SW 1271 (cell line): ENCODE measurements at places on chromosomes 4 and X.

DNA sequence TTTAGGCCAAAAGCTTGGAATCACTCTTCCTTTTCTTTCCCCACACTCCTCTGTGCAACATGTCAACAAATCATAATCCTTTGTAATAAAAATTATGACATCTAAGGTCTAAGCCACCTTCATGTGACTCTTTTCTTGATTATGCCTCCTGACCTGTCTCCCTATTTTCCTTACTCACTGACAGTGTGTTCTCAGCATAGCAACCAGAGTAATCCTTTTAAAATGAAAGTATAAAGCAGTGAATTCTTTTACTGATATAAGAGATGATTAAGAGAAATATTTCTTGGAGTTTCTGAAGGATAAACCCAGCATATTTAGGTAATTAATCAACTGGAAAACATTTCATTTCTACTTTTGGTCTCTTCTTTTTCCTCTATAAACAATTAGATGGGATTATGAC, 44.7 kb downstream of the USO1 start:
- DNase-seq: no peak

DNA sequence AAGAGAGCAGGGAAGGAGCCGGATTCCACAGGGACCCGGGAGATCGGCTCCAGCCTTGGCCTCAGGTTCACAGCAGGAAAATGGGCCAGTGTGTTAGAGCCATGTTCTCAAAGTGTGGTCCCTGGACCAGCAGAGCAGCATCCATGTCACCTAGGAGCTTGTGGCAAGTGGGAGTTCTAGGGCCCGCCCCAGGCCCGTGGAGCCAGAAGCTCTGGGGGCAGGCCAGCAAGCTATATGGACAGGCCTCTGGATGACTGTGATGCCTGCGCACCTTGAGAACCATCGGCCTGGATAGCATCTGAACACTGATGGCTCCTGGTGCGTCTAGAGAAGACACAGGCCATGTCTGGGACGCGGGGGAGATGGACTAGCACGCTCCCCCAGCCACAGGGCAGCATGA, 33.7 kb downstream of the SH3TC1 start:
- no peak for DNase-seq

DNA sequence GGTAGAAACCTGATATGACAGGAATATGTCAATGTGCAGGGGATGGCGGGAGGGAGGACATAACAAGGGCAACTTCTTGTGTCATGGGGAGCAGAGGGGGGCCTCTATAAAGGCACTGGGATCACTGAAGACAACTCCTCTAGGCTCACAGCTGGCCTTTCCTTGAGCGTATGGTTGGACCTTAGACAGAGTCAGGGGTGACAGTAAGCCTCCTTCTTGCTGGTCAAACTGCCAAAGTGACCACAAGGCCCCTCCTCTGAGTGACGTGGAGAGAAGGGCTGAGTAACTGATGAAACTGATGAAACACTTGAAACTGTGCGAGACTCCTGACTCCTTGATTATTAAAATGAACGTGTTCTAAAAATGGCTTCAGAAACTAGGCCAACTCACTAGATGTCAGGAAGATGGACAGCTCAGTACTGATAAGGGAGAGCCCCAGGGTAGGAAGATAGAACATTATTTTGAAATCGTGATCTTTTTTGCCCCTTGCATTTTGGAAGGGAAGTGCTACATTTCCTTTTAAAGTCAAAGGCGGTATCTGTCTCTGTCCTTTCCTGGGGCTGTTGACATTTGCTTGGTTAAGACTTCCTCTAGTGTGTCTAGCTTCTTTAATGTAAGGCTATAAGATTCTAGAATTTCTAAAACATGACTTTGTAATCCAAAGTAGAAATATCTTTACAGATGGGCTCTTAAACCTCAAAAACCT, 1.6 kb downstream of the RAB33A start:
- DNase-seq: no peak

GRCh38 chr4:162061214-162061613, 102.6 kb downstream of the FSTL5 start:
- DNase-seq: peak; percentile 1

DNA sequence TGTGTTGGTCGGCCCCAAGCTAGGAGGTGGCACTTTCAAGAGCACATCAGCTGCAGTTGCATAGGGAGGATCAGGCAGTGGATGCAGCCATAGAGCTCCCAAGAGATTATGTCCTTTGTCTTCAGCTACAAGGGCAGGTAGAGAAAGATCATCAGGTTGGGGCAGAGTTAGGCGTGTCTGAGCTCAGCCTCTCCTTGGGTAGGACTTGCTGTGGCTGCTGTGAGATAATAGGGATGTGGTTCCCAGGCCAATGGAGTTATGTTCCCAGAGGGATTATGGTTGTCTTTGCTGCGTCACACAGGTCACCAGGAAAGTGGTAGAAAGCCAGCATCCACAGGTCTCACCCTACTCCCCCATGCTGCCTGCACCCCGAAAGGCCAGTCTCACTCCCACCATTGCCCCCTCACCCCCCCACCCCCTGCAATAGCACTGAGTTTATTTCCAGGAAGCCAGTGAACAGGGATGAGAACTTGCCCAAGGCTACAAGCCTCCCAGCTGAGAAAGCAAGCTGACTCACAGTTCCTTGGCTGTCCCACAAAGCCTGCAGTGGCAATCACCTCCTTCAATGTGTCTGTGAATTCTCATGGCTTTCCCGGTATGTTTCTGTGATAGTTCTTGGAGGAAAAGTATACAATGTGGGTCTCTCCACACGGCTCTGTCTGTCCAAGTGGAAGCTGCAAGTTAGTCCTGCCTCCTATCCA, 148.4 kb downstream of the STPG2 start:
- no peak for DNase-seq

DNA sequence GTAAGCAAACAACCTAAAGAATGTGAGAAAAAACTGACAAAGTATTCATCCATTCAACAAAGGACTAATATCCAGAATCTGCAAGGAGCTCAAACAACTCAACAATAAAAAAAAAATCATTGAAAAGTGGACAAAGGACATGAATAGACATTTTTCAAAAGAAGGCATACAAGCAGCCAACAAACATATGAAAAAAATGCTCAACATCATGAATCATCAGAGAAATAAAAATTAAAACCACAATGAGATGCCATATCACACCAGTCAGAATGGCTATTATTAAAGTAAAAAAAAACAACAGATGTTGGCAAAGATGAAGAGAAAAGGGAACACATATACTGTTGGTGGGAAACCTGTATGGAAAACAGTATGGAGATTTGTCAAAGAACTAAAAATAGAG, 120.7 kb upstream of the ADGRL3 start:
- no peak for DNase-seq

GRCh38 chrX:124383354-124383753, 37.0 kb downstream of the SH2D1A start:
- DNase-seq: no peak

GRCh38 chr4:88207171-88207570, 48.7 kb upstream of the ABCG2 start:
- no peak for DNase-seq

DNA sequence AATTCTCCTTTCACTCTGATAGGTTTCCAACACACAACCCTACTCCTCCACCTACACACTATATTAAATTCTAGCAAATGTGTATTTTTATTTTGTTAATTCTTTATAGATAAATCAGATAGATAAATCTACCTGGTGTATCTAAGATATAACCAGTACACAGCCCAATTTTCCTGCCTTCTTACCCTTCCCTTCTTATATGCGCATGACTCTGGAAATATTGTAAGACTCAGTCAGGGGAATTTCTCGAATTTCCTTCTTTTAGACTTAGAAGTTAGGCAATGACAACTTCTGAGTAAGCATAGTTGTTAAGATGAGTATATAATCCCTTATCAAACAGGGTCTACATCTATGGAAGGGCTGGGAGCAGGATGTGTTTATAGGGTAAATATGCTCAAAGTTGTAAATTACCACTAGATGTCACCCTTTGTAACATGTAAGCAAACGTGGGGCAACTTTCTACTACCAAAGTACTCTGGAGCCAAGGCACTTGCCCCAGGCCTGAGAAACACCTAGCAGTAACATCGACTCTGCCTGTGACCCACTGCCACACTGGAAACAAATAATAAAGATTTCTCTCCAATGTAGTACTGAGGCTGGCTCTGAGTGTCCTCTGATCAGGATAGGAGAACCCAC, 444.7 kb downstream of the IQCM start:
- DNase-seq: peak; percentile 2

GRCh38 chrX:43423876-43424275, 232.2 kb upstream of the MAOA start:
- no peak for DNase-seq

DNA sequence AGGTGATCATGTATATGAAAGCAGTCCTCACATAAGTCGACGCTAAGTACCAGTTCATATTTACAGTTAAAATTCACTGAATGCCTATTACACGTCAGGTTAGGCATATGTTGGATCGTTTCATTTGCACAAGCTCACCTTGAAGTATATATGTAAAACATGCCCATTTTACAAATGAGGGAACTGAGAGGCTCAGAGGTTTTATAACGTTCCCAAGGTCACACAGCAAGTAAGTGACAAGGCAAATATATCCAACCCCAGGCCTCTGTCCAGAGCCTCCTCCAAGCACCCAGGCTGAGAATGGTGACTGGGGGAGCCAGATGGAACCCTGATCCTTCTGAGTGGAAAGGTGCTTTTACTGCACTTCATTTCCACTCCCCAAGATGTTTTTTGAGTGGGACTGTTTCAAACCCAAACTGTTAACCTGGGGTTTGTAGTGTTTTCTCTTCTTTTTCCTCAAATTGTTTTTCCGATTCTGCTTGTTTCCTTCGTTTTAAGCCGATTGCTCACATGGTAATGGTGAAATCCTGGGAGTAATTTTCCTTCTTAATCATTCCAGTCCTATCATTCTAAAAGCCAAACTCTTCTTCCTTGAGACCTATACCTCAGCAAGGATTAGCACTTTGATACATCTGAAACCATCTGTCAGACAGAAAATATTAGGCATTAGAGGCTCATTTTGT, 791 bp downstream of the SMIM20 start:
- DNase-seq: no peak

DNA sequence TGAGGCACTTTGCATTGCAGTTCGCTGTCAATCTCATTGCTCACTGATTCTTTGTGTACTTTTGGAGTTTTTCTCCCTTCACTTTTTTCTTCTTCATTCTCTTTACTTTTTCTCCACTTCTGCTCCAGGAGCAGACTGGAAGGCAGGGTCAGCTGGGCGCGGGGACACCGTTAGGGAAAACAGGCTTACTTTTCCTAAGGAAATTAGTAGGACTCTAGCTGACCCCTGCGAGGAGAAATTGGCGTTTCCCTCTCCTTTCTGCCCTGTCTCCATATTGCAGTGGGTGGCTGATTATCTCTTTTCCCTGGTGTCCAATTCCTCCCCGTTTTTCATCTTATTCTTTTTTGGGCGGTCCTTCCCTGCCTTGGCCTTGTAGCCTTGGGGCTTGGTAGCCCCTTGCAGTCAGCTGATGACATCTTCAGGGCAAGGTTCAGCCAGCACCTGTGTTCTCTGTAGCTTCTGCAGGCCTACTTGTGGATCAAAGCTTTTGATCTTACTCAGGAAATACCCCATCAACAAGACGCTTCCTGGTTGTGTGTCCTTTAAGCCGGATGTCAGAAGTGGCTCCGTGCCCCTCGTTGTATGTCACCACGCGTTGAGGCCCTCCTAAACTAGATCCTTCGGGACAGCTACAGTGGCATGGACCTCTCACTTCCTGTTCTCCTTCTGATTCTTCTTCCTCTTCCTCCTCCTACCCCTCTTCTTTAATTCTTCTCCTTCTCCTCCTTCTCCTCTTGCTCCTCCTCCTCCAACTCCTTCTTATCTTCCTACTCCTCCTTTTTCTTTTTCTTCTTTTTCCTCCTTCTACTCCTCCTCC, 36.1 kb downstream of the NBDY start:
- no peak for DNase-seq

GRCh38 chrX:9341291-9342201, 123.3 kb upstream of the TBL1X start:
- no peak for DNase-seq

- no peak for DNase-seq
Observed at GRCh38 chrX:153703036-153703370, 15.3 kb downstream of the SLC6A8 start.

- DNase-seq: no peak
Observed at GRCh38 chr4:44425614-44426208, 22.9 kb downstream of the KCTD8 start.

GRCh38 chr4:157219711-157220370, 687 bp upstream of the GRIA2 start:
- DNase-seq: no peak

DNA sequence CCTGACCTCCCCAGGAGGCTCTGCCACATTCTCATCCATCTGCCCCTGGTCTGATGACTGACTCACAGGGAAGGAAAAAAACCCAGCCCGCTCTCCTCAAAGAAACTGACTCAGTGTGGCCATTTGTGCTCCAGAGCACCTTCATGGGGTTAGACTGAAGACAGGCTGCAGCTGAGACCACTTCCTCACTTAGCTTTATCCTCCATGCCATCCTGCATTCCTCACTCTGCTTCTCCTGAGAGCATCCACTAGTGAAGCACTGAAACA, 35.9 kb upstream of the HPSE start:
- no peak for DNase-seq

GRCh38 chr4:89704651-89705395, 132.1 kb downstream of the SNCA start:
- no peak for DNase-seq

DNA sequence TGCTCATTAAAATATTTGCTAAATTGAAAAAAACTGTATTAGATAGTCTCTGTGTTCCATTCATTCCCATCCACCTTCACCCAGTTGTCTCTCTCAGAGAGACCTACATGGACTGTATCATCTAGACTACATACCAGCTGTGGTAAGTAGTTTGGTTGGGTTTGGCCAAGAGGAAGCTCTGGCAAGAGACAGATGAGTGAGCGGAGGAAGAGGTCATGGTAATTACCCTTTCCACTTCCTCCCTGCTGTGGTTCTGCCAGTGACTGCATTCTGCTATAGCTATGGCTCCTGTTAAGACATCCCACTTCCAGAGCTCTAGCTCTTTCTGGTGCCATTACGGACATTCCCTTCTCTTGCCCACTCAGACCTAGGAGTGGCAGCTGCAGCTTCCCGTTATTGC, 239.0 kb upstream of the MID1 start:
- DNase-seq: no peak

- DNase-seq: no peak
Observed at GRCh38 chr4:152708796-152709195, 29.0 kb upstream of the TMEM154 start.

GRCh38 chrX:9905288-9905687, 61.9 kb upstream of the CLDN34 start:
- DNase-seq: no peak

- DNase-seq: no peak
Observed at GRCh38 chr4:2765832-2766526, 9.8 kb upstream of the TNIP2 start.

- no peak for DNase-seq
Observed at GRCh38 chr4:10144966-10145365, 28.4 kb upstream of the WDR1 start.
